Thoracic aorta endothelial cell (primary cell): ENCODE measurements at places on chromosomes 11 and 22. TPM values are rescaled to one million over a fixed set of nuclear protein-coding genes. Genes with fewer than 3 reads are reported as not detected.

Gene C11orf86
- total RNA-seq: not detected in 2 replicates

Gene SLC5A4
- total RNA-seq: 0.93 and 1.1 TPM in 2 replicates

Gene WNT11
- total RNA-seq: not detected in 2 replicates

Gene PKNOX2
- 0.07 and 0.13 TPM in 2 replicates for total RNA-seq
